ENCODE measurements at places on chromosomes 5 and 9. TPM values are rescaled to one million over a fixed set of nuclear protein-coding genes. Genes with fewer than 3 reads are reported as not detected.

Gene INSL4
- not detected for total RNA-seq

Gene SLC34A3
- not detected for total RNA-seq

Gene CDH9
- total RNA-seq = not detected

Gene GPR150
- total RNA-seq = 3.0 TPM

Gene ESM1
- not detected for total RNA-seq

DNA sequence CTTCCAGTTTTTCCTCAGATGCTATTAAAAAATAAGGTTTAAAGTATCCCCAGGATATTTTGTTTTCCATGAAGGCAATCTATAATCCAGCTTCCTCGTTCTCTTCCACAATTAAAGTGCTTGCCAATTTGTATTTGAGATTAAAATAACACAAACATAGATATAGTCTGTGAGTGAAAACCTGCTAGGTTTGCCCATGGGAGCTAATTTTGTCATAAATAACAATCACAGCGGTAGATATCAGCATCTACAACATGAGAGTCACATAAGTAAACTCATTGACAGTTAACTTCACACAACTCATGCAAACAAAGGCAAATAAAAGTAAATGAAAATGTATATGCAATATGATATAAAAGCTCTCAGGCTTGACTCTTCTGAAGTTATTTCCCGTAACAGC, 29.2 kb upstream of the RASGRF2 start:
- H3K4me1 ChIP-seq = no peaks in the 10 kb centered on the region
- no peak overlapping the region for H3K4me3 ChIP-seq
- H3K36me3 ChIP-seq = no peaks in the 10 kb centered on the region
- H3K27ac ChIP-seq = no peak overlapping the region

DNA sequence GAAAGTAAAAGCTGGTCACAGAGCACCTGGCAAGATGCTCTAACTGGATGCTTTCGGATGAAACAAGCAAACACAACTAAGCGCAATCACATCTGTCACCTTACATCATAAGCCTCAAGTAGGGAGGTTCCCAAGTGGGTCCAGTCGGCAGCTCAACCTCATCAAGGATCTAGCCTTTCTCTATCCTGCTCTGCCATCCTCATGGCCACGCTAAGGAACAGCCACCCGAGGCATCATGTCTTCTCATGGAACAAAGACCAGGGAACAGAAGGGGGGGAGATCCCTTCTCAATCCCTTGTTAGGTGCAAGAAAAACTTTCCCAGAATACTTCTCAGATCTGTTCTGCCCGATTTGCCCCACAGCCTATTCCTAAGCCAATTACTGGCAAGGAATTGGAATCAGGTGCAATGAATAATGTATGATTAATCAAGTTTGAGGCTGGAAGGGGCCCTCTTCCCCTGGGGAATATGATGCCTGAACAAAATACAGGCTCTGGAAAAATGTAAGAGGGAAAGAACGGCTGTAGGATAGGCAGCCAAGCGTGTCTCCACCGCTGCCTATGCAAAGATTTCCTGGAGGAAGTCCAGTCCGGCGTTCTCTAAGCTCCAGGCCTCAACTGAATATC, 1.3 kb upstream of the HABP4 start:
- H3K4me3 ChIP-seq = no peak overlapping the region
- H3K27ac ChIP-seq = no peak overlapping the region
- no peaks in the 10 kb centered on the region for H3K36me3 ChIP-seq
- DNase-seq = no peak

DNA sequence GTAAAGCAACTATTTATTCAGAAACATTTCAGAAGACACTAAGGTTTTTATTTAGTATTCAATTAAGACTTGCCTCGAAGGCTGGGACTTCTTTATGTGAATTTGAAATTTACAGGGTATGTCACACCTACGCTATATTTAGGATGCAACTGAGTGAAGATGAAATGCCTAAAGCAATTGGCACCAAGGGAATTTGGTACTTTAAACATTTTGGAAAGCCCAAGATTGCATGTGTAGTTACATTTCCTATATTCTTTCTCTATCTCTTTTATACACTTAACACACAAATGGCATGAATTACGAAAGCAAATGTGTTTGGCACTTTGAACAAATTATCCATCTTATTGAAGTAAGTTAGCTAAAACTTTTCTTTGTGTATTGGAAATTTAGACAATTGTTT, 633.3 kb downstream of the PDE4D start:
- DNase-seq = no peak
- no peak overlapping the region for H3K4me3 ChIP-seq
- no peaks in the 10 kb centered on the region for H3K27me3 ChIP-seq
- H3K4me1 ChIP-seq = no peaks in the 10 kb centered on the region

DNA sequence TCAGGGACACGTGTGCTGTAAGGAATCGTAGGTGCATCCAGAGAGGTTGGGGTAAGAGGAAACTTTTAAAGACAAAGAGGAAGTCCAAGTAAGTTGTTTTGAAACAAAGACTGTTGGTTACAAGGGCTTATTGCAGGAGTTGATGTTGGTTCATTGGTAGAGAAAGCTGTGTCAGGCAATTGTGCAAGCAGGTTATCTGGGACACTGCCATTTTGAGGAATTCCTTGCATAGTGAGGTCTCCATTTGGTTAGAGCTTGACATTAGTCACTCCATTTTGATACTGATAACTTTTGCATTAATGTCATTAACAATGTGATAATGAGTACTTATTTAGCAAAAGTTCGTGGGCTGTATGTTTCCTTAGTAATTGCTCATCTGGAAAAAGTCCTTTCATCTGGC, 24.9 kb downstream of the CNOT6 start:
- H3K36me3 ChIP-seq = no peaks in the 10 kb centered on the region
- no peaks in the 10 kb centered on the region for H3K27me3 ChIP-seq
- H3K4me1 ChIP-seq = no peaks in the 10 kb centered on the region
- no peak for DNase-seq

DNA sequence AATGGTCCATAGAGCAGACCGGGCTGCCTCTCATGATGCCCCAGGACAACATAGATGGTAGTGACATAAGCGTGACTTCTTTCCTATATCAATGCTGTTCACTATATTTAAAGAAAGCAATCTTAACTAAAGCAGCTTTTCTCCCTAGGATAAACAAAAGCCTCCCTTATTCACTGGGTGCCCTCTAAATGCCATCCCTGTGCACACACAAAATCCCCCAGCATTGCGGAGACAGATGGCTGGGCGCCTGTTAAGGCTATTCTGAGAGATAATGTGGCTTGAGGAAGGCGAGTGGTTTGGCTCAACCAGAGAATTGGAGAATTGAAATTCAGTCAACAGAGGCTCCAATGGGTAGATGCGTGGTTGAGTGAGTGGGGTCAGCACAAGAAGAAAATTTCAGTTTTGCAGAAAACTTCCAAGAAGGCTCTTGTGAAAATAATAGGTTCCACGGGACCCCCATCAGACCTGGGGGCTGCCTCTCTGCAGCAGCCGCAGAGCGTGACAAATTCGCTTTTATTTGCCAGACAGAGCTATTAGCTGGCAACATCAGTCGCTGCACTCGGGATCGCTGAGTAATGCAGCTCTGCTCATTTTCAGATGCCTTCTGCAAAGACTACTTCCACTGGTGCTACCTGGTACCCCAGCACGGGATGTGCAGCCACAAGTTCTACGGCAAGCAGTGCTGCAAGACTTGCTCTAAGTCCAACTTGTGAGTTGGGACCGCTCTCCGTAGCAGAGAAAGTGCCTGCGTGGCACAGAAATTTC, 103.9 kb upstream of the ICE1 start:
- no peaks in the 10 kb centered on the region for H3K36me3 ChIP-seq
- no peak for DNase-seq
- no peak overlapping the region for H3K4me3 ChIP-seq
- H3K27me3 ChIP-seq = no peaks in the 10 kb centered on the region
- H3K27ac ChIP-seq = no peak overlapping the region
